Adrenal gland (tissue), 19 donors: ENCODE measurements at places on chromosomes 7 and 10.

GRCh38 chr10:113515601-113516000 lies 37.3 kb upstream of the HABP2 start:
- H3K4me3 ChIP-seq = no peak overlapping the region
- no peaks in the 10 kb centered on the region for H3K4me1 ChIP-seq
- DNase-seq = no peak
- no peak overlapping the region for H3K27ac ChIP-seq
- H3K27me3 ChIP-seq = no peaks in the 10 kb centered on the region

DNA sequence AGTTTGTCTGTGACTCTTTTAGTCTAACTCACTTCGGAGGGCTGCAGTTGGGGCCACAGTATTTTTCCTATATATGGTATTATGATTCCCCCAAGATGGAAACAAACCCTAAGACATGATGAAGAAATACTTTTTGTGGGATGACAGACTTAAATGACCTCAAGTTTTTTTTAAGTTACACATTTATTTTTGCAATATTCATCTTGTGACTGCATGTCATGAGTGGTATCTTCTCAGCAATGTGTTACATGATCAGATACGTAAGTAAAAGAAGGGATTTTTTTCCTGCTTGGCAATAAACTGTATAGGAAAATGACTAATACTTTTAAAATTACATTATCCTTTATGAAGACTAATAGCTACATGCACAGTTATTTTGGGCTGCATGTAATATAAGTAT lies 57.8 kb downstream of the OR13A1 start:
- H3K36me3 ChIP-seq = no peaks in the 10 kb centered on the region
- DNase-seq = no peak
- H3K27me3 ChIP-seq = no peaks in the 10 kb centered on the region

DNA sequence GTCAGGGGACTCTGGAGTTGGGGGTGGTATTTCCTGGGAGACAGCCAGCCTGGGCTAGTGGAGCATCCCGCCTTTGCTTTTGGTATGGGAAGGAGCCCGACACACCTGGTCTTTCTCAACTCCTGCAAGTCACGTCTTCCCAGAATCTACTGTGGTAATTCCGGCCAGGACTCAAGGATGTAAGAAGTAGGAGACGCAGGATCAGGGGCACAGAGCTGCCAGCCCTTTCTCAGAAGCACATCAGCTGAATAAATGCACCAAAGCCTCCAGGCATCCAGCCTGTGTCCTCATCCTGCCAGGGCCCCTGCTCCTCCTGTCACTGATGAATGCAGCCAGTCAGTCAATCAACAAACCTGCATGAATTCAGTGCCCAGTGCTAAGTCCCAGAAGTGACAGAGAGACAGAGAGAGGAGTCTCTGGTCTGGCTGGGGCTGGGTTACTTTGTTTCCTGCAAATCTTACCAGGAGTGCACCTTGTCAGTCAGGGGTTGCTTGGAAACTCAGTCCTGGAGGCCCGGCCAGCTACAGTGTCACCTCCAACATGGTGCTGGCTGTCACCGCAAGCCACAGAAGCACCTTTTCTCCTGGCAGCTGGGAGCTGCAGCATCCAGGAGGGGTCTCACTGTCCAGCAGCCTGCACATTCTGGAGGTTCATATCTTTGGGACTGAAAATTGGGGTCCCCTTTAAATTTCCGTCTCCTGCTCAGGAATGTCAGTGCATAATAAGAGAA lies 101.8 kb downstream of the PTPRE start:
- H3K27ac ChIP-seq = no peak overlapping the region
- DNase-seq = no peak
- no peaks in the 10 kb centered on the region for H3K27me3 ChIP-seq
- no peak overlapping the region for H3K4me3 ChIP-seq
- H3K36me3 ChIP-seq = no peaks in the 10 kb centered on the region
- H3K4me1 ChIP-seq = peaks cover 28% of the 10 kb centered on the region

- no peak overlapping the region for H3K27ac ChIP-seq
- H3K4me3 ChIP-seq = no peak overlapping the region
- H3K36me3 ChIP-seq = no peaks in the 10 kb centered on the region
Measured at GRCh38 chr7:154581251-154581890, 421.6 kb downstream of the PAXIP1 start.

DNA sequence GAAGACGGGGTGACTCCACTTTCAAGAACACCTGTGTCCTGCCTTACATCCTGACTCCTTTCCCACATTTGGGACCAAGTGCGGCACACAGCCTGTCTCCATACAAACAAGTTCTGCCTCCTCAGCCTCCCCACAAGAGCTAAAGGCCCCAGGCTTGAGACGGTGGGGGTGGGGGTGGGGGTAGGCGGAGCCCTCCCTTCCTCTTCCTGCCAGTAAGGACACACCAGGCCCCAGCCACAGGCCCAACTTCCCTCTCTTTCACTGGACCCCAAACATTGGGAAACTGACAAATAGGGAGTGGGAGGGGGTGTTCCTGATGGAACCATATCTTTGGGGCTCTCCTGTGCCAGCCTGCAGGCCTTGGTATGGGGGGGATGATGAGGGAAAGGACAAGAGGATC lies 4.6 kb downstream of the CDK5 start:
- no peak for DNase-seq
- H3K4me3 ChIP-seq = no peak overlapping the region
- H3K4me1 ChIP-seq = peaks cover 15% of the 10 kb centered on the region
- no peaks in the 10 kb centered on the region for H3K36me3 ChIP-seq
- H3K27ac ChIP-seq = no peak overlapping the region

- no peaks in the 10 kb centered on the region for H3K36me3 ChIP-seq
- peaks cover 4% of the 10 kb centered on the region for H3K4me1 ChIP-seq
- peak; percentile 11 for DNase-seq
- no peak overlapping the region for H3K27ac ChIP-seq
- H3K27me3 ChIP-seq = no peaks in the 10 kb centered on the region
Measured at GRCh38 chr7:95811846-95812445, 39.6 kb downstream of the DYNC1I1 start.

- H3K27ac ChIP-seq = no peak overlapping the region
- H3K4me1 ChIP-seq = no peaks in the 10 kb centered on the region
- H3K27me3 ChIP-seq = no peaks in the 10 kb centered on the region
- no peak for DNase-seq
Measured at GRCh38 chr10:56505555-56505954, 144.5 kb upstream of the ZWINT start.

DNA sequence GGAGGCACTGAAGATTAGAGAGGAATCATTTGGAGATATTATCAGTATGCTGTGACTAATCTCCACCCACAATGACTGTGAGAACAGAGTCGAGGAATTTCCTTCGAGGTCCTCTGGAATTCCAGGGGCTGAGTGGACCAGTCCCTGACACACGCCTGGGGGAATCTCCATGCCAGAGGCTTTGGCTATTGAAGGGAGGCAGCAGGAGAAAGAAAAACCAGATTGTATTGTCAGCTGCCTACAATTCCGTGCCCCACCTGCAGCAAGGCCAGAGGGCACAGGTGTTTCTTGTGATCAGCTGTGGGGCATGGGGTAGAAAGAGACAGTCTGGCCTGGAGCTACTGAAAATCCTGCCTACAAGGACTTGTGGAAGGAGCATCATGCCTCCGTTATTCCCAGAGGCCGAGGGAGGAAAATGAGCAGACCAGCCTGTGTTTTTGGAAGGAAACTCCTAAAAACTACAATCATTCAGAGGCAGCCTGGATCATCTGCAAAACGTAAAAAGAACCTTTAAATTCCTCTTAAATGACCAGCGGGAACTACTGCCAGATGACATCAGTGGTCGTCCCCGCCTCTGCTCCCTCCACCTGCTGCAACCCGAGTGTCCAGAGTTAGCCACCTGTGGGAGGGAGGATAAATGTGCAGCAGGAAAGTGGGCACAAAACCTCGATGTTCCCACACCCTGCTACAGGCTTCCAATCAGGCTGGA lies 25.4 kb upstream of the ANK3 start:
- H3K27ac ChIP-seq = no peak overlapping the region
- H3K27me3 ChIP-seq = no peaks in the 10 kb centered on the region
- no peak overlapping the region for H3K4me3 ChIP-seq
- H3K36me3 ChIP-seq = no peaks in the 10 kb centered on the region

- H3K4me1 ChIP-seq = no peaks in the 10 kb centered on the region
- no peak overlapping the region for H3K4me3 ChIP-seq
- DNase-seq = no peak
- H3K36me3 ChIP-seq = no peaks in the 10 kb centered on the region
- H3K27ac ChIP-seq = no peak overlapping the region
- no peaks in the 10 kb centered on the region for H3K27me3 ChIP-seq
Measured at GRCh38 chr7:66732439-66732838, 8.1 kb upstream of the RABGEF1 start.

GRCh38 chr10:16865766-16866165 lies 48.5 kb upstream of the RSU1 start:
- H3K36me3 ChIP-seq = no peaks in the 10 kb centered on the region
- H3K27ac ChIP-seq = no peak overlapping the region
- DNase-seq = no peak
- H3K27me3 ChIP-seq = no peaks in the 10 kb centered on the region
- H3K4me1 ChIP-seq = no peaks in the 10 kb centered on the region

- H3K27me3 ChIP-seq = no peaks in the 10 kb centered on the region
- H3K27ac ChIP-seq = no peak overlapping the region
- DNase-seq = no peak
- H3K4me1 ChIP-seq = no peaks in the 10 kb centered on the region
Measured at GRCh38 chr7:133675510-133676218, 422.8 kb downstream of the EXOC4 start.

GRCh38 chr7:1848013-1848640 lies 178.1 kb downstream of the ELFN1 start:
- H3K4me3 ChIP-seq = no peak overlapping the region
- H3K4me1 ChIP-seq = no peaks in the 10 kb centered on the region
- DNase-seq = no peak
- H3K27me3 ChIP-seq = no peaks in the 10 kb centered on the region

DNA sequence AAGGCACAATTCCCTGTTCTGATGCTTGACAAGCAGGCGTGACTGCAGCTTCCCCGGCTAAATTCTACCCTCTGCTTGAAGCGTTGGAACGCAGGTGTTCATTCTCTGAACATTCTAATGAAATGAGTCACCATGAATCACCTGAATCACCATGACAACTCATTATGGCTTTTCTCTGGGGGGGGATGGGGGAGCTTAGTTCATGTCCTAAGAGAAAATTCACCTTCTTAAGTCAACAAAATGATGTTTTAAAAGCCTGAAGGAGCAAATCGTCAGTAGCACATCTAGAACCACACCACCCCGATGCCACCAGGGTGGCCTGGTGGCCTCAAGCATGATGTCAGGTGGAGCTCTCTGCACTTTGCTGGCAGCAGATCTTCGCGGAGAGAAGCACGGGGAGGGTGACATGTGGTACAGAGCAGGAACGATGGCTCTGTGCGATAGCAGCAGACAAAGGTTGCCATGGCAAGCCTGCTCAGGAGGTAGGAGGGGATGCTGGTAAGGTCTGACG lies 33.7 kb downstream of the DDC start:
- DNase-seq = peak; percentile 93
- peaks cover 11% of the 10 kb centered on the region for H3K4me1 ChIP-seq
- no peaks in the 10 kb centered on the region for H3K36me3 ChIP-seq
- H3K4me3 ChIP-seq = no peak overlapping the region
- no peaks in the 10 kb centered on the region for H3K27me3 ChIP-seq

DNA sequence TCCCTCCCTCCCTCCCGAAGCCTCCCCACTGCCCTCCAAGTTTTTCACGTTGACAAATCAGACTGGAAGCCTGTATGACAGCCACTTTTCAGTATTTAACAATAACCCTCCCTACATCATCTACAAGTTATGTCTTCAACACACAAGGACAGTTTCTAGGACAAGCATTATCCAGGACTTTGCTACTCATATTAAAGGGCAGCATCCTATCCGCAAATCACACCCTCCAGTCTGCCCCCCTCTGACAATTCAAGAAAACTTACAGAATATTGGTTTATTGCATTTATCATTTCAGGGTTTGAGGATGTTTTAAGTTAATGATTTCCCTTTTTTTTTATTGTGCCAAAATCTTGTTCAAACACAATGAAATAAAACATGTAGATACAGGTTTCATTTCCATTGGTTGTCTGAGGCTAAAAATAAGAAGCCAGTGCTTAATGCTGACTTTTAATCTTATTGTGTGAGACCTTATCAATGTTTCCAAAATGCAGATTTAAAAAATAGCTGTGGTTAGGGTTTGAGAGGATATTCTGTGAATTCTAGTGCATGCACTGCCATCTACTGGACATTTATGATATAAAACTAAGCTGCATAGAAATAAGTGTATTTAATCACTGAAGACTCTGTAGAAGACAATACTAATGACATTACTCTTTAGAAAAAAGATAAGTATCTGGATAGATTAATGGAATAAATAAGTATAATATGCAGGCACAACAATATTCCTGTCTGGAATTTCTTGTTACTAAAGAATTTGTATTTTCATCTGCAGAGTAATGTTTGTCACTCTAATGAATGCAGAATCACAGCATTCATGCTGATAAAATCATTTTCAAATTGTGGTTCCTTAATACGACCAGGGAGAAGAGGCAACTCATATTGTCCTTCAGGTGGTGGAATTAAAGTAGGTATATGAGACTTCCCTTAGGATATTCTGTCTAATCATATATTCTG lies 64.1 kb downstream of the CAV1 start:
- no peaks in the 10 kb centered on the region for H3K36me3 ChIP-seq
- no peak for DNase-seq
- peaks cover 3% of the 10 kb centered on the region for H3K4me1 ChIP-seq
- no peak overlapping the region for H3K27ac ChIP-seq
- H3K27me3 ChIP-seq = no peaks in the 10 kb centered on the region

DNA sequence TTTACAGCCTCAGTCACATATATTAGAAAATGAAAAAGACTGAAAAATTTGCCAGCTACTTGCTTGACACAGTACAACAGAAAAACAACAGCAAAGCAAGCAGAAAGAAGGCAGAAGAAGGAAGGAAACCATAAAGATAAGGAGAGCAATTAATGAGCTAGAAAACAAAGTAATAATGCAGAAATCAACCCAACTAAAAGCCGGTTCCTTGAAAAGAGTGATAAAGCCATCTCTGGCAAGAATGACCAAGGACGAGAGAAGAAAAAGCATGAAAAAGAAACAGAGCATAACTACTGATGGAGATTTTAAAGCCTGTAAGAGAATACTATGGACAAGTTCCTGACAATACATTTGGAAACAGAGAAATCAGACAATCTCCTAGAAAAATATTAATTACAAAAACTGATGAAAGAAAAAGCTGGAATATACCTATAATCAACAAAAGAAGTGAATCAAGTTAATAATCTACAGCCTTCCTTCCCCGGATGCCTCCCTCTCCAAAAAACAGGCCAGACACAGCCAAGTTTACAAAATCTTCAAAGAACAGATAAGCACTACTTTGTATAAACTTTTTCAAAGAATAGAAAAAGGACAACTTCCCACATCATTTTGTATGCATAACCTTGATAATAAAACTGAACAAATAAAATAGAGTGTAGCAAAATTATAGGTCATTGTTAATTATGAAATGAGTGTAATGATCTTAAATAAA lies 204.0 kb downstream of the BAMBI start:
- H3K27ac ChIP-seq = no peak overlapping the region
- no peaks in the 10 kb centered on the region for H3K36me3 ChIP-seq
- no peaks in the 10 kb centered on the region for H3K27me3 ChIP-seq
- H3K4me1 ChIP-seq = peaks cover 16% of the 10 kb centered on the region

DNA sequence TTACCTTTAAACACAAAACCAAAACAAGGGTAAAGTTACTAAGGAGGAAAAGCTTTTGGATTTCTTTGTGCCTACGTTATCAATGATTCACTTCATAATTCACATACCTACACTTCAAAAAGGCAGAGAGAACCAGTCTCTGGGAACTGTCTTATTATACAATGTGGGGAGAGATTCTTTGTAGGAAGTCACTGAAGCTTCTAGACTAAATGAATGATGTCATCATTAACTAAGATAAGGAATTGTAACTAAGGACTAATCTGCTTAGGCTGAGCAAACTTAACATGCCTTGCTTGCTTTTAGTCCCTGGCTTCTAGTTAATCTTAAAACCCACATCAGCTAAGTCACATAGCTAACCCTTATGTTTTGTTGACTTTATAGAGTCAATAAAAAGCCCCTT lies 771.2 kb downstream of the NXPH1 start:
- H3K4me1 ChIP-seq = no peaks in the 10 kb centered on the region
- H3K27me3 ChIP-seq = no peaks in the 10 kb centered on the region
- H3K36me3 ChIP-seq = no peaks in the 10 kb centered on the region
- H3K4me3 ChIP-seq = no peak overlapping the region
